SK-N-SH (cell line): ENCODE measurements at places on chromosomes 2 and 18. TPM values are rescaled to one million over a fixed set of nuclear protein-coding genes. Genes with fewer than 3 reads are reported as not detected.

- no peak for DNase-seq
- peaks cover 6% of the 10 kb centered on the region for H3K4me1 ChIP-seq
- H3K4me3 ChIP-seq, result no peak overlapping the region
- H3K27ac ChIP-seq, result no peak overlapping the region
- no peaks in the 10 kb centered on the region for H3K27me3 ChIP-seq
Observed at GRCh38 chr2:7621018-7621814, 704.0 kb downstream of the RNF144A start.

- H3K27ac ChIP-seq, result no peak overlapping the region
- H3K4me3 ChIP-seq, result no peak overlapping the region
- no peaks in the 10 kb centered on the region for H3K36me3 ChIP-seq
- DNase-seq, result no peak
Observed at GRCh38 chr2:212034841-212035585, 503.6 kb downstream of the ERBB4 start.

GRCh38 chr18:78784861-78785260, 194.8 kb upstream of the SALL3 start:
- no peak overlapping the region for H3K4me3 ChIP-seq
- no peak for DNase-seq
- H3K36me3 ChIP-seq, result no peaks in the 10 kb centered on the region
- peaks cover 49% of the 10 kb centered on the region for H3K27me3 ChIP-seq
- H3K27ac ChIP-seq, result no peak overlapping the region

- peaks cover 15% of the 10 kb centered on the region; the same call in 1 of the 2 replicates for H3K4me1 ChIP-seq
- peak; percentile 55 for DNase-seq
- H3K4me3 ChIP-seq, result no peak overlapping the region
- H3K36me3 ChIP-seq, result no peaks in the 10 kb centered on the region; the same call in 1 of the 2 replicates
- no peaks in the 10 kb centered on the region for H3K27me3 ChIP-seq
Observed at GRCh38 chr2:46179037-46179621, 118.1 kb upstream of the EPAS1 start.

DNA sequence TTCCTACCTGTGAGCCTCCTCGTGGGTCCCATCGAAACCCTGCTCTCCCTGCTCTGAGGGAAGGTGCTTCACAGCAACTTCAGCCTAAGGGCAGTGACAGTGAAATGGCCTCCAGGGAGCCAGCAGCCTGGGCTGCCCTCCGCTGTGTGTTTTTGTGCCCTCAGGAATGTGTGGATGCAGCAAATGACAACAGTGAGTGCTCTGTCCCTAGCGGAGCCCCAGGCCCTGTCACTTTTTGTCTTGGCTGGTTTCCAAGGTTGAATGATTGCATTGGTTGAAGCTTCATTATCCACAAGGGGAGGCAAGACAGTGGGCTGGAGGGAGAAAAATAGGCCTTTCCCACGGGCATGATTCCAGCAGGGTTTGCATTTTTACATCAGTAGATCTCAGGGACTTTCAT, 42.9 kb downstream of the STON1 start:
- H3K27ac ChIP-seq, result no peak overlapping the region
- H3K4me3 ChIP-seq, result no peak overlapping the region

DNA sequence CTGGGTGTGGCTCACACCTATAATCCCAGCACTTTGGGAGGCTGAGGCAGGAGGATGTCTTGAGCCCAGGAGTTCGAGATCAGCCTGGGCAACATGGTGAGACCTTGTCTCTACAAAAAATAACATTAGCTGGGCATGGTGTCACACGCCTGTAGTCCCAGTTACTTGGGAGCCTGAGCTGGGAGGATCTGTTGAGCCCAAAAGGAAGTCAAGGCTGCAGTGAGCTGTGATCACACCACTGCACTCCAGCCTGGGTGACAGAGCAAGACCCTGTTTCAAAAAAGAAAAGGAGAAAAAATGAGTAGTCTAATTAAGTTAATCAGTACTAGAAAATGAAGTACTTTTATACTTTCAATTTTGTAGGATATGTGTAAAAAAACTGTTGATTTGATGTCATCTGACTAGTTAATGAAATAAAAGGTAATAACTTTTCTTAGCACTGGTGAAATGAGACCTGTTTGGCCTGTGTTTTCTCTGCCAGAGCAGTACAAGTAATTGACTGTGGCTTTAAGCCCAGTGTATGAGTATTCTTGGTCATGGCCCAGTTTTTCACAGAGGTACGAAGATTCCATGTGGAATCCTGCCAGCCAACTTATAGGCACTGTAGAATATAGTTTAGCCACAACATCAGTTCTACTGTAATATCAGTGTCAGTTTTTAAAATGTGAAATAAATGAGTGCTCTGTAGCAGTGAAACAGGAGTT, 35.8 kb downstream of the MFSD6 start:
- no peak overlapping the region for H3K4me3 ChIP-seq
- H3K36me3 ChIP-seq, result no peaks in the 10 kb centered on the region
- H3K27me3 ChIP-seq, result no peaks in the 10 kb centered on the region
- peak; percentile 34 for DNase-seq
- peak overlapping the region; percentile 85 for H3K27ac ChIP-seq
- H3K4me1 ChIP-seq, result no peaks in the 10 kb centered on the region

GRCh38 chr2:35099342-35099741, 1256.2 kb upstream of the CRIM1 start:
- H3K36me3 ChIP-seq, result no peaks in the 10 kb centered on the region
- H3K27me3 ChIP-seq, result no peaks in the 10 kb centered on the region
- H3K27ac ChIP-seq, result no peak overlapping the region
- no peak for DNase-seq

DNA sequence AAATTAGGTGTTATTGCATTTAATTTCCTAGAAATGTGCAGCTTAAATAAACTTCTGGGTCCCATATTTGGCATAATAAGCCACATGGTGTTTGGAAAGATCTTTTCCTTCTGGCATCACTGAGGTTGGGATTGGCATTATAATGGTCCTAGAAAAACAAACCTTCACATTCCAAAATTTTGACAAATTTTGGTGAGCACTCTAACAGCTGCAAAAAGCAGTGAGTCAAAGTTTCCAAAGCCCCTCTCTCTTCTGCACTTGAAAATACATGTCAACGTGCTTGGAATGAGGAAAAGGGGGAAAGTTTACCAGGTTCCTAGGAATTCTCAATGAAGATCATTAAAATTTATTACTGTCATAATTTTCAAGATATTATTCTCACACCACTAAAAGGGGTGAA, 77.8 kb upstream of the STK17B start:
- H3K4me3 ChIP-seq, result no peak overlapping the region
- no peak overlapping the region for H3K27ac ChIP-seq

DNA sequence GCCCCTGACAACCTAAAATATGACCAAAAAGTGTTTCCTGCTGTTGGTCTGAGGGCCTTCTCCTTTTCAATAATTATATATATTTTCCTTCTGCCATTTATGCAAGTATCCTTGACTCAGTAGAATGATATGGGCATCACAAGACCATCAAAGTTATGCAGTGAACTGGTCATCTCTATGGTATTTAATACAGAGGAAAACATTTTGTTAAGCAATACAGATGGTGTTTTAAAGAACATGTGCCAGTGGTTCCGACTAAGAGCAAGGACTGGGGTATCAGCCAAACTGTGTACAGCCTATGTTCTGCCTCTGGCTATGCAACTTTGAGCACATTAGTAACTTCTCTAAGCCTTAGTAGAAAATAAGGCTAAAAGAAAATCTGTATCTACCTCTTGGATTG, 179.0 kb downstream of the TRABD2A start:
- no peak overlapping the region for H3K27ac ChIP-seq
- no peak for DNase-seq

- H3K4me1 ChIP-seq, result peaks cover 3% of the 10 kb centered on the region
- H3K27ac ChIP-seq, result no peak overlapping the region
- H3K36me3 ChIP-seq, result no peaks in the 10 kb centered on the region
- H3K4me3 ChIP-seq, result no peak overlapping the region
- DNase-seq, result peak; percentile 23
Observed at GRCh38 chr2:99825630-99826029, 316.8 kb downstream of the AFF3 start.

GRCh38 chr2:124318913-124319312, 293.8 kb downstream of the CNTNAP5 start:
- no peaks in the 10 kb centered on the region for H3K36me3 ChIP-seq
- H3K27ac ChIP-seq, result no peak overlapping the region
- H3K4me1 ChIP-seq, result peaks cover 27% of the 10 kb centered on the region
- H3K27me3 ChIP-seq, result no peaks in the 10 kb centered on the region

DNA sequence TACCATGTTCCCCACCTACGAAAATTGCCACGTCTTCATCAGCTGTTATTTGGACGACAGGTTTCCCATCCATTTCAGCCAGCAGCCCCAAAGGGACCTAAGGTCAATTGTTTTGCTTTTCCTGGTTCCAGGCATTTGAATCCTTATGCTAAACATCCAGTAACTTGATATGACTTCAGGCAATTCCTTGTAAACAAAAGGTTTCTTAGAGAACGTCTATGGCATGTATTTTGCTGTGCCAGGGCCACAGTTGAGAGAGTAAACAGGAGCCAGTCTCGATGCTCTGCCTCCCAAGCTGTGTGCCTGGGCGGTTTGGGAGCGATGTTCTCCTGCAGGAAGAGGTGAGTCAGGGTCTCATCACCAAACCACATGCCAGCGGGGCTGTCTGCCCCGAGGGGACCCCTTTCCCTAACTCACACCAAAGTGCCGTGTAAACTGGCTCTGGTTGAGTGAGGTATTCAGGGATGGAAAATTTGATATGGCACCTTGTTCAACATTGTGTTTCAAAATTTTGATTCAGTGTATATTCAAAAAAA, 12.9 kb upstream of the MC5R start:
- peaks cover 23% of the 10 kb centered on the region; the same call in 1 of the 2 replicates for H3K27me3 ChIP-seq
- no peak overlapping the region for H3K27ac ChIP-seq
- DNase-seq, result no peak
- H3K36me3 ChIP-seq, result no peaks in the 10 kb centered on the region

GRCh38 chr18:3798032-3798431, 348.1 kb downstream of the TGIF1 start:
- no peak overlapping the region for H3K27ac ChIP-seq
- DNase-seq, result no peak
- H3K4me3 ChIP-seq, result no peak overlapping the region
- H3K4me1 ChIP-seq, result peaks cover 5% of the 10 kb centered on the region; the same call in 1 of the 2 replicates
- no peaks in the 10 kb centered on the region; the same call in 1 of the 2 replicates for H3K27me3 ChIP-seq

DNA sequence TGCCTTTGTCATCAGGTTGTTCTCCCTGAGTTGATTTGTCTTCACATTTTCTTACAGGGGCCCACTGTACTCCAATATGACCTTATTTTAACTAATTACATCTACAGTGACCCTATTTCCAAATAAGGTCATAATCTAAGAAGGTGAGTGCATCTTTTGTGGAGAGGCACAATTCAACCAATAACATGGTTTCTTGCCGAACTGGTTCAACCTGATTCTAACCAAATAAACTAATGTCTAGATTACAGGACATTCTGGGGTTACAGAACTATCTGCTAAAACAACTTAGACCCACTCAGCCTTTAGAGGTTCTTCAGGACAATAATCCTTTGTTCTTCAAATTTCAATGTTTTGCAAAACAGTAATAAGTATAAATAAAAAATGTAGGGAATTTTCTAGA, 496.5 kb upstream of the SOX11 start:
- H3K4me3 ChIP-seq, result no peak overlapping the region
- no peaks in the 10 kb centered on the region for H3K4me1 ChIP-seq
- no peaks in the 10 kb centered on the region for H3K27me3 ChIP-seq

DNA sequence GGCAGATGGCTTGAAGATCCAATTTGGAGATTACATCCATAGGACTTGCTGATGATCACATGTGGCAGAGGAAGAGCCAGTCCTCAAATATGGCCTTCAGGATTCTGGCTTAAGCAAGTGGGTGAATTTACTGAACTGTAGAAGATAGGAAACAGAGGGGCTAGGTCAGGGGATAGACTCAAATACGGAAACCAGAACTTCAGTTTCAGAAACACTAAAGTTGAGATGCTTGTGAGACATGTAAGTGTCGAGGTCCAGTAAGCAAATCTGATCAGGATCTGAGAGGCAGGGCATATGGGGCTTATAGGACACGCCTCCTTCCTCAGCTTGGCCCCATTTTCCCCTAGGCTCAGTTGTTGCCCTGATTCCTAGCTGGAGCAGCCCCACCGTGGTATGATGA, 107.7 kb downstream of the LBH start:
- H3K27me3 ChIP-seq, result no peaks in the 10 kb centered on the region
- DNase-seq, result no peak
- H3K27ac ChIP-seq, result no peak overlapping the region
- no peak overlapping the region for H3K4me3 ChIP-seq
- no peaks in the 10 kb centered on the region for H3K36me3 ChIP-seq
- peaks cover 11% of the 10 kb centered on the region; the same call in 1 of the 2 replicates for H3K4me1 ChIP-seq

DNA sequence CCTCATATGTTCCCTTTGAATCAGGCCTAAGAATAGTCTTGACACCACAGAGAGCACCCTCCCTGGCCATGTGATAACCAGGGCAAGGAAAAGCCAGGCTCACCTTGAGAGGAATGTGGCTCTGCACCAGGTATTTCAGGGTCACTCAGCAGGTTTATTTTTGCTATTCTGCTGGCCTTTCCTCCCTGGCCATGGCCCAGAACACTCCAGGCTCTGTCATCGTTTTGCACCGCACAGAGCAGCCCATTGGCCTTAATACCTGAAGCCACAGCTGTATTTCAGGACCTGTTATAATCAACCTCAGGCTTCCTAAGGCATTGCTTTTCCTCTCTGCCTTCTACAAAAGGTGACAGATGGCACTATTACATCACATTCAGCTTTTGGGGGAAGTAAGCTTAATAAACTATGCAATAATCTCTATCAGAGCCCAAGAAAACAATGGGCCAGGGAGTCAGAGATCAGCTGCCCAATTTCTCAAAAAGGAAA, 668.3 kb downstream of the IRS1 start:
- no peaks in the 10 kb centered on the region for H3K36me3 ChIP-seq
- H3K27me3 ChIP-seq, result no peaks in the 10 kb centered on the region
- DNase-seq, result no peak
- no peaks in the 10 kb centered on the region for H3K4me1 ChIP-seq
- no peak overlapping the region for H3K4me3 ChIP-seq

The ATP6V1B1 gene
- 4.9 and 6.1 TPM in 2 replicates for polyA plus RNA-seq

The MAP2 gene
- 7.8 and 11.1 TPM in 2 replicates for polyA plus RNA-seq

The TIA1 gene
- 77.7 and 98.0 TPM in 2 replicates for polyA plus RNA-seq

The TTN gene
- polyA plus RNA-seq, result under 0.01 and 0.08 TPM in 2 replicates

The ZNF24 gene
- polyA plus RNA-seq, result 6.9 and 10.0 TPM in 2 replicates

The IDH1 gene
- 43.4 and 57.2 TPM in 2 replicates for polyA plus RNA-seq

The CHRNG gene
- polyA plus RNA-seq, result not detected in 2 replicates

The REG3A gene
- not detected in 2 replicates for polyA plus RNA-seq

The CYB5A gene
- 39.0 and 42.1 TPM in 2 replicates for polyA plus RNA-seq

The MRPL44 gene
- polyA plus RNA-seq, result 12.9 and 14.5 TPM in 2 replicates

The FAM161A gene
- 0.90 and 1.2 TPM in 2 replicates for polyA plus RNA-seq

The LHCGR gene
- polyA plus RNA-seq, result not detected in 2 replicates
